Activated naive CD8-positive, alpha-beta T cell treated with anti-CD3 and anti-CD28 coated beads, Interleukin-2, amount 10 ng/mL, durations not matched to agents 7 days and 5 days (primary cell): ENCODE measurements at places on chromosomes 13 and 19. TPM values are rescaled to one million over a fixed set of nuclear protein-coding genes. Genes with fewer than 3 reads are reported as not detected.

Gene KLF1
- 0.19 TPM for total RNA-seq

Gene FUT1
- total RNA-seq = 0.22 TPM

Gene FLT3
- total RNA-seq = not detected

Gene CRLF1
- not detected for total RNA-seq

Gene LTBP4
- total RNA-seq = 83.3 TPM

Gene PLPP2
- total RNA-seq = not detected

Gene OR4F17
- total RNA-seq = not detected

Gene DMKN
- total RNA-seq = 3.5 TPM

Gene ZNF135
- total RNA-seq = 3.8 TPM

Gene CD79A
- 29.8 TPM for total RNA-seq

Gene GNG7
- total RNA-seq = 1.2 TPM

Gene RNF225
- total RNA-seq = 0.94 TPM

Gene PALM
- not detected for total RNA-seq

Gene LIM2
- total RNA-seq = not detected

GRCh38 chr13:111855786-111856185, 211.2 kb upstream of the SOX1 start:
- DNase-seq = no peak

GRCh38 chr13:100835695-100836094, 161.1 kb upstream of the TMTC4 start:
- DNase-seq = no peak

GRCh38 chr13:105817498-105817897, 718.0 kb downstream of the EFNB2 start:
- DNase-seq = no peak

DNA sequence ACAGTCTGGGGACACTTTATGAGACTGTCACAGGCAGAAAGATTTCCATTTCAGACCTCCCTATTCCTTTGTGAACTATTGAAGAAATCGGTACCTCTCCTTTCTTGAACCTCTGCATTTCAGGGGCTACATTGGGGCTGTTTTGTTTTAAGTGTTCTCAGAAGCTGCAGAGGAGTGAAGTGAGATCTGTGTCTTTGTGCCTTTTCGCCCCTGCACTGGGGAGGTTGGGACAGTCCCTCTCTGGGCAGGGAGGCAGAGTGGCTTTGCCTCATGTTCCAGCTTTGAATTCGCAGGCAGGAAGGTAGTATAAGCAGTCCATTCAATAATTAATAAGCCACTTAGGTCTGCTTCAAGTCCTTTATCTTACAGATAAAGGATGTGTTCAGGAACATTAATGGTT, 9.5 kb upstream of the AMER2 start:
- DNase-seq = no peak

DNA sequence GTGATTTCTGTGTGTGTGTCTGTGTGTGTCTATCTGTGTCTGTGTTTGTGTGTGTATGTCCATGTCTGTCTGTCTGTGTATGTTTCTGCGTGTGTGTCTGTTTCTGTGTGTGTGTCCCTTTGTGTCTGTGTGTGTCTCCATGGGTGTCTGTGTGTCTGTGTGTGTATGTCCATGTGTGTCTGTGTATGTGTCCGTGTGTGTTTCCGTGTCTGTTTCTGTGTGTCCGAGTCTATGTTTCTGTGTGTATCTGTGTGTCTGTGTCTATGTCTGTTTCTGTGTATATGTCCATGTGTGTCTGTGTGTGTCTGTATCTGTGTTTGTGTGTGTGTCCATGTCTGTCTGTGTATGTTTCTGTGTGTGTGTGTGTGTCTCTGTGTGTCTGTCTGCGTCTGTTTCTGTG, 276.3 kb upstream of the SOX1 start:
- no peak for DNase-seq

GRCh38 chr19:1645299-1645698, 7.1 kb downstream of the TCF3 start:
- no peak for DNase-seq

DNA sequence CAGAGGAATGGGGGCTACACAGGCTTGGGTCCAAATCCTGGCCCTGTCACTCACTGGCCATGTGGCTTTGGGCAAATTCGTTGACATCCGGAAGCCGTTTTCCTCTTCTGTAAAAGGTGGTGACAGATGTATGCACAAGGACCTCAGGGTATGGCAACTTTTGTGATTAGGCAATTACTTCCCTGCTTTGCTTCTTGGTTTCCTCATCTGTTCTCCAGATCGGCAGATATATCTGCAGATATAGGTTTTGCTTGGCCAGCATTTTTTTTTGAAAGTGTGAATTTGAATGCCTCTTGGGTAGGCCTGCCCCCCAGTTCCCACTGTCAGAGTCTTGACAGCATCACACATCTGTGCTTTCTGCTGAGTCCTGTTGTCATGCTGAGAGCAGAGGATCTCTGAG, 17.7 kb downstream of the TMEM272 start:
- DNase-seq = no peak

GRCh38 chr13:75316427-75316826, 165.5 kb downstream of the TBC1D4 start:
- no peak for DNase-seq

DNA sequence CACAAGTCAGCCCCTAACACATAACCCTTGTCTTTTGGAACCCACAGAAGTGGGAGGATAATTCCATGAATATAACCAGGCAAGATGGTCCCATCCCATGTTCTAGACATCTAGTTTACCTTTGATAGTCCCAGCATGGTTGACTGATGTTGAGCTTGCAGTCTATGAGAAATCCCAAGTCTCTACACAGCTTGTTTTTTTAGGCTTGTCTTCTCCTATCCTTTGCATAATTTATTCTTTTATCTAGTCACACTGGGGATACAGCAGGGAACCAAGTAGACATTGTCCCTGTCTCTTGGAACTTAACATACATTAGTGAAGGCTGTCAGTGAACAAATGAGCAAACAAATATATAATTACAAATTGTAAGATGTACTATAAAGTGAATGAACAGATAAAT, 19.6 kb upstream of the FRY start:
- DNase-seq = no peak

DNA sequence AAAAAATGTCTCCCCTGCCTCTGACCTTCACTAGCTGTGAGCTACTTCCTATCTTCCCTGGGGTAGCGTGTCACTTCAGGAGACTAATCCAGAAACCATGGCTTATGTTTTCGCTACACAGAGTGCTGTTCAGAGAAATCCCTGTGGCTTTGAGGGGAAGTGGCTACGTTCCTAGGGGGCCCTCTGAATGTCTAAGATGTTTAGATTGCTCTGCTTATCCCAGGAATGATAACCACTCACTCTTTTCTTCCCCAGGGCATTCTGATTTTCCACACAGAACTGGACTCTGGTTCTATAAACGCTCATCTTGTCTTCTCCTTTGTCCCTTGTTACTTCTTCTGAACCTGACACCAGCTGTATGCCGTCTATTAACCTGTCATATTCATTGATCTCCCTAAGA, 572.5 kb downstream of the OLFM4 start:
- no peak for DNase-seq

GRCh38 chr13:46858776-46859175, 38.1 kb downstream of the HTR2A start:
- no peak for DNase-seq

GRCh38 chr13:60035874-60036273, 127.9 kb downstream of the DIAPH3 start:
- DNase-seq = no peak

DNA sequence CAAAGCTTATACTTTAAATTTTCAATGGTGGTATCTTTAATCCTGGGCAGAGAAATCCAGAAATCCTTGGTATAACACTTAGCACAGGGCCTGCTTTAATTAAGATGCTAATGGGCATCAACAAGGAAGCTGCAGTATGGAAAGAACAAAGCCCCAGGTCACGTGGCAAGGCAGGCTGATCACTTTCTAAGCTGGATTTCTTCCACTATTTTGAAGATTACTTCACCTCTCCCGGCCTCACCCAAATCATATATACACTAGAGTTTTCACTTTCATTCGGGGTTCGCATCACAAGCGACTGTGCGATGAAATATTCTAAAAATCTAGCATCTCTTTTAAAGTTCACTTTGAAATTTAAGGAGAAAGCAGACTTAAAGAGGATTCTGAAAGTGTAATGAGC, 71.8 kb downstream of the STARD13 start:
- no peak for DNase-seq
